ENCODE measurements at places on chromosomes 4 and X.

GRCh38 chr4:188867796-188868195, 728.6 kb downstream of the TRIML1 start:
- DNase-seq, result no peak

GRCh38 chr4:120052856-120053255, 13.8 kb downstream of the MAD2L1 start:
- no peak for DNase-seq

DNA sequence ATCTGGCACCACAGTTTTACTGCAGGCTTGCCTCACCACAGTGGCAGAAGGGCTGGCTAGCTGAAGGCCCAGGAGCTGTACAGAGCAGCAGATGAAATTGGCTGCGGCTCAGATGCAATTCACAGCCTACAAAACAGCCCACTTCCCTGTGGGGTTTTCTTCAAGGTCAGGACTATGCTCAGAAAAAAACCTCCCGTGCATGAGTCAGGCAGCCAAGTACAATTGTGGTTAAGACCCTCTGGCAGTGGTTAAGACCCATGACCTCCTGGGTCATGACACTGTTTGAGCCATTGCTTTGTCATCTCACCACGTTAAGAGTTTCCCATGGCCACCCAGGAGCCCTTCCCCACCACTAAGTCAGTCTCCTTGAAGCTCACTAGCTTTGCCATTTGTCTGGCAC, 276.3 kb downstream of the HNRNPD start:
- DNase-seq, result no peak

- DNase-seq, result no peak
Measured at GRCh38 chrX:11239230-11239629, 54.0 kb upstream of the AMELX start.

GRCh38 chrX:150692831-150693724, at the start of gene MTMR1:
Gene MTMR1 (plus strand): TSS chrX:150693396. CDS start chrX:150693531, 135 bp downstream.
- DNase-seq, result no peak

DNA sequence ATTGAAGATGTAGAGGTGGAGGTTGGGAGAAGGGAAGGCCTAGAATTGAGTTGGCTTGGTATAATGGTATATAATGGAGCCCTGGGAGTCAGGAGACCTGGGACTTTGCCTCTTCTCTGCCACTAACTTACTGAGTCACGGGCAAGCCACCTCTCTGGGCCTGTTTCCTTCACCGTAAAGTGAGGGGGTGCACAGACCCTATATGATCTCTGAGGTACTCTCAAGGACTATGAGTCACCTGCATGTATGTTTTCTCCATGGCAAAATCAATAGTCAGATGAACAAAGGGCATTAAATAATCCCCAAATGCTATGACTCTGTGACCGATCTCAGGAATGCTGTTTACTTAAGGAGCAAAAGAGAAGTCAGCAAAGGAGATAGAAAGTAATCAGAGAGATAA, 5.1 kb downstream of the P2RY4 start:
- no peak for DNase-seq

DNA sequence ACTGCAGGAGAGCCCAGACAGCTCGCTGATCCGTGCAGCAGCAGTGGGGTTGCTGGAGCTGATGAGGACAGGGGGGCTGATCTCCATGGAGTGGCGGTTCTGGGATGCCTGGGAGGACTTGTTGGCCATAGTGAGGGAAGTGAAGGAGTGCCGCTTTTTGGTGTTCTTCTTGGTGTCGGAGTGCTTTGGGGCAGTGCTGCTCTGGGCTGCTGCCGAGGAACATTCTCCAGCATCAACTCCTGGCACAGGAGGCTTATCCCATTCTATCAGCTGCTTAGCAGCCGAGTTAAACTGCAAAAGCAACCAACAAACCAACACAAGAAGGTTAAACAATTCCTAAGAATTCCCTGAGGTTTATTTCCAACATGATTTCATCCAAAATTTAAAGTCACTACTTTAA, 126.3 kb upstream of the CBR4 start:
- DNase-seq, result no peak

- peak; percentile 1 for DNase-seq
Measured at GRCh38 chr4:13543839-13544605, at the start of gene NKX3-2. Gene NKX3-2 (minus strand): TSS chr4:13544508. CDS start chr4:13544414, 94 bp downstream.

Data from DMS79 treated with DMSO at 0.1 percent for 48 hours (cell line).